ENCODE measurements at places on chromosomes 12 and 14.

DNA sequence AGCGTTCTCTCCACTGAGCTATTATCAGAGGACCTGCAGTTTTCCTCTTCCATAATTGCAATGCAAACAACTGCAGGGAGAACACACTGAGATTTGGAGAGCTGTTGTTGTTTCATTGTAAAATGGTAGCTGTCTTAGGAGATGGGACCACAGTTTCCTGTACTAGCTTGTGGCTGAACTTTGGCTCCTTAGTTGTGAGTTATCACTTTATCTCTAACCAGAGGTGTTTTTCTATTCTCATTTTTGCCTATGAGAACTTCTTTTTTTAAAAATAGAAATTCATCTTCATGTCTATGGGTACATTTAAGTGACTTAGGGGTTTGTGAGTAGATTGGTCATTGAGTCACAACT lies 216.5 kb downstream of the SLC38A4 start:
- DNase-seq: peak; percentile 39

DNA sequence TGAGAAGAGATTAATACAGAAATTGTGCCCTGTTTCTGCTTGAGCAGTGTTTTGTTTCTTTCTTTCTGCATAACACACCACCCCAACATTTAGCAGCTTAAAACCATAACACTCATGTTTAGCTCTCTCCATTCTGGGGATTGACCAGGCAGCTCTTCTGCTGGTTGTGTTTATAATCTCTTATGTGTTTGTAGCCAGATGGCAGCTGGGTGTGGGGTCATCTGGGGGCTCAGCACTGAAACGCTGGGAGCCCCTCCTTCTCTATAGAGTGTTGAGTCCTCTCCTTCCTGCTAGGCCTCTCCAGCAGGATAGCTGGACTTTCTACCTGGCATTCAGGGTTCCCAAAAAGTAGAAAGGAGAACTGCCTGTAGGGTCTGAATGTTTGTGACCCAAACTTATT lies 270.6 kb downstream of the TTC8 start:
- DNase-seq: no peak

DNA sequence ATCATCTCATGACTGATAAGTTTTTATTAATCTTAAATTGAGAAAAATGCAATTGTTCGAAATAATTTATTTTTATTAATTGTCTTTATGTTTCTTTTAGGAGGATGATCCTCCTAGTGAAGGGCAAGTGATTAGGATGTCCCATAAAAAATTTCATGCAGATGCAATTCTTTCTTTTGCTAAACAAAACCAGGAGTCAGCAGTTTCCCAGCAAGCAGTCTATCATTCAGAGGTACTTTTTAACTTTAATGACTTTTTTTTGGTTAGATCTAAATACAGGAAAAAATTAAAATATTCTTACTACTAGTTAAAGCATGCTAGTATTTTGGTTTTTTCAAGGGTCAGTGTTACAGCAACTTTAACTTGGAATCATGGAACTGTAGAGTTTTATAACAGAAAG lies 64.5 kb downstream of the KIAA0586 start:
- no peak for DNase-seq

GRCh38 chr14:68232300-68233055 lies 412.9 kb downstream of the RAD51B start:
- no peak for DNase-seq

Data from DND-41 (cell line).